ENCODE measurements at places on chromosomes 7 and 10. TPM values are rescaled to one million over a fixed set of nuclear protein-coding genes. Genes with fewer than 3 reads are reported as not detected.
A peak's percentile ranks its signal among the peaks of the same experiment; 100 is the strongest.

DNA sequence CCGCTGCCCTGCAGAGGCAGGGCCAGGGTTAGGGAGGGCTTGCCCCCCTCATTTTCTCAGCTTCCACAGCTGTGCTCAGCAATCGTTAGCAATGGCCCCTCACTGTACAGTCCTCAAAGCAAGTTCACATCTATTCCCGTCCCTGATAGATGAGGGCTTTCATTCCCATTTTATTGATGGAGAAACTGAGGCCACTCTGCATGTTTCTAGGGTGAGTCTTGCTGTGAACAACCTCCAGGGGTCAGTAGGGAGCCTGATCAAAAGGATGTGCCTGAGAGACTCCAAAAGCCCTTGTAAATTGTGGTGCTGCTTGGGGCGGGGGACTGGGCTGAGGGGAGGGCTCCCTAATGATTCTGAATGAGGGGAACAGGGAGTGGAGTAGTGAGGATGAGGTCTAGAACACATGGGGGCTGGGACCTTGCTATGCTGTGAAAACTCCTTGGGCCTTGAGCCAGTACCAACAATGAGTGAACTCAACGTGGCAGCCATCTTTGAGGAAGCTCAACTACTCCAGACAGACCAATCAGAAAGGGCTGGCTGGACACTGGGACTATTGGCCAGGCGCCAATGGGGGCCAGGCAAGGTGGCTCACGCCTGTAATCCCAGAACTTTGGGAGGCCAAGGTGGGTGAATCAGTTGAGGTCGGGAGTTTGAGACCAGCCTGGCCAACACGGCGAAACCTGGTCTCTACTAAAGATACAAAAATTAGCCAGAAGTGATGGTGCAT lies 6.7 kb upstream of the GRIFIN start:
- H3K27ac ChIP-seq, result no peak overlapping the region
- no peak for DNase-seq
- H3K27me3 ChIP-seq, result no peaks in the 10 kb centered on the region
- H3K36me3 ChIP-seq, result no peaks in the 10 kb centered on the region
- H3K4me1 ChIP-seq, result no peaks in the 10 kb centered on the region

DNA sequence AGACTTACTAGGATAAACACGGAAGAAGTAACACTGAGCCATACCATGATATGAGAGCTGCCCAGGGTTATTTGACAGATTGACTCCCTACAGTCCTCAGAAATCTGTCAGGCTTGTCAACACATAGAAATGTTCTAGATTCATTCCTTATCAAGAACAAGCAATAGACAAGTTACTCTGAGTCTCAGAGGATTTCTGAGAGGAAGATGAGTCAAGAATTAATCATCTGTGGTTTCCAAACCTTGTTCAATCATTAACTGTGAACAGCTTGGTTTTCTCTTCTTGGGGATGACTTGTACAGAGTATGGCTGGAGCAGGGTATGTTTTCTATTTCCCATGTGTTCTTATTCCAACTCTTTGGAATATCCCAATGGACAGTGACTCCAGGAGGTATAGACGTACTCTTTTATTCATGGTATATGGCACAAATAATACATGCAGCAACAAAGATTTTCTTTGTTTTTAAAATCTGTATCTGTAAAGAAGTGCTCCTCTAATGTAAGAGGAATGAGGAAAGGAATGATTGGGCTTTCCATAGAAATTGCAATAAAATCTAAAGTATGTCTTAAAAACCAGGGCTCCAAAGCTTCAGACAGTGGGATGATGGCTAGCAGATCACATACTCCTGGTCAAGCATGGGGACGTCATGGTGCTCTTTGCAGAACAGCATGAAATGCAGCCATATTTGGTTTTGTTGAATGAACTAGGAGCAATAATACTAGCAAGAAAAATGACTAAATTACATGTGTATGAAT lies 11.9 kb upstream of the SFR1 start:
- H3K27me3 ChIP-seq, result no peaks in the 10 kb centered on the region
- H3K4me1 ChIP-seq, result no peaks in the 10 kb centered on the region
- DNase-seq, result no peak
- no peaks in the 10 kb centered on the region for H3K36me3 ChIP-seq
- no peak overlapping the region for H3K4me3 ChIP-seq

The PRRT4 gene
- total RNA-seq, result 0.34 TPM

The CYP3A7 gene
- not detected for total RNA-seq

The OPALIN gene
- total RNA-seq, result not detected

DNA sequence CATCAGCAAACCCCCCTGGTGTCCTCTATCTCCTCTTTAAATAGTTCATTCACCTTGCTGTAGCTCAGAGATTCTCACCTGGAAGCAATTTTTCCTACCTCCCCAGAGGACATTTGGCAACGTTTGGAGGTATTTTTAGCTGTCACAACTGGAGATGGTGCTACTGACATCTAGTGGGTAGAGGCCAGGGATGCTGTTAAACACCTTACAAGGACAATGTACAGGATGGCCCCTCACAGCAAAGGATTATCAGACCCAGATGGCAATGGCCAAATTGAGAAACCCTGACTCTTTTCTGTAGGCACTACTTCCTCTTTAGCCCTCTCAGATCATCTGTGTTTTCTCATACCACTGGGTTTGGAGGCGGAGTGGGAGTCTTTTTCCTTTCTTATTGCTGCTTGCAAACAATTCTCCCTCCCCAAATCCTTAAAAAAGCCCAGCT lies 13.2 kb upstream of the TRA2A start:
- H3K27me3 ChIP-seq, result no peaks in the 10 kb centered on the region
- DNase-seq, result no peak
- H3K36me3 ChIP-seq, result no peaks in the 10 kb centered on the region
- H3K27ac ChIP-seq, result no peak overlapping the region
- H3K4me3 ChIP-seq, result no peak overlapping the region
- H3K4me1 ChIP-seq, result no peaks in the 10 kb centered on the region

The SPDYE16 gene
- not detected for total RNA-seq

GRCh38 chr10:99540306-99540656 lies 7.5 kb downstream of the NKX2-3 start:
- peaks cover 2% of the 10 kb centered on the region for H3K4me1 ChIP-seq
- peak overlapping the region; percentile 53 for H3K4me3 ChIP-seq
- H3K27ac ChIP-seq, result no peak overlapping the region
- no peak for DNase-seq
- peaks cover 4% of the 10 kb centered on the region for H3K36me3 ChIP-seq

DNA sequence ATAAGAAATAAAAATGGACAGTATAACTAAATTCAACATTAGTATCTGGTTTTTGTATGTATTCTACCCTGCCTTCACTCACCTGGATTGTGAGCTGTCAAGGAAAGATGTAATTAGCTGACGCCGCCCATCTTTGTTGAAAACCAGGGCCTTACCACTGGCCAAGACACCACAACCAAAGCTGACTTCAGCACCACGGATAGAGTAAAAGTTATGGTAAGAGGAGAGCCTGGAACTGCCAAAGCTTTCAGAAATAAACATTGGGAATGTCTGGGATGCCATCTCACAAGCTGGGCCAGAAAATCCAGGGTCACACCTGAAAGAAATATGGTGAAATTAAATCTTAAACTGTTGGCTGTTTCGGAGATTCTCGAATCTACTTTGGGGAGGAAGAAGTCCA lies 190.1 kb upstream of the SLC26A5 start:
- no peak overlapping the region for H3K4me3 ChIP-seq
- no peak overlapping the region for H3K27ac ChIP-seq
- no peaks in the 10 kb centered on the region for H3K36me3 ChIP-seq
- DNase-seq, result no peak
- no peaks in the 10 kb centered on the region for H3K27me3 ChIP-seq
- H3K4me1 ChIP-seq, result no peaks in the 10 kb centered on the region

DNA sequence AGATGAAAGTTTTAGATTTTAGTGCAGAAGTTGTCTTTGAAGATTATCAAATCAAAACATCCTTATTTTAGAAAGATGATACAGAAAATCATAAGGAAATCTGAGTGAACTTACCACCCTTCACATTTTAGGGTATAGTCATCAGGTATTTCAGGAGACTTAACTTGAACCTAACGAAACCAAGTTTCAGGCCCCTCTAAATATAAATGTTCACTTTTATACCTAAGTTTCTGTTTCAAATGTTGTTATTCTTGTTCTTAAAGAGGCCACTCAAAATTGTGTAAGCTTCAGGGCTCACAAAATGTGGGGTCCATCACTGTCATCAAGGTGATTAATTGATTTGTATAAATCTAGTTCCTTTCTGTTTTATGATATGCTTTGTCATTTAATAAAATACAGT lies 216.2 kb downstream of the KIAA1217 start:
- no peak overlapping the region for H3K4me3 ChIP-seq
- DNase-seq, result no peak
- no peaks in the 10 kb centered on the region for H3K36me3 ChIP-seq
- no peaks in the 10 kb centered on the region for H3K27me3 ChIP-seq
- H3K4me1 ChIP-seq, result no peaks in the 10 kb centered on the region

DNA sequence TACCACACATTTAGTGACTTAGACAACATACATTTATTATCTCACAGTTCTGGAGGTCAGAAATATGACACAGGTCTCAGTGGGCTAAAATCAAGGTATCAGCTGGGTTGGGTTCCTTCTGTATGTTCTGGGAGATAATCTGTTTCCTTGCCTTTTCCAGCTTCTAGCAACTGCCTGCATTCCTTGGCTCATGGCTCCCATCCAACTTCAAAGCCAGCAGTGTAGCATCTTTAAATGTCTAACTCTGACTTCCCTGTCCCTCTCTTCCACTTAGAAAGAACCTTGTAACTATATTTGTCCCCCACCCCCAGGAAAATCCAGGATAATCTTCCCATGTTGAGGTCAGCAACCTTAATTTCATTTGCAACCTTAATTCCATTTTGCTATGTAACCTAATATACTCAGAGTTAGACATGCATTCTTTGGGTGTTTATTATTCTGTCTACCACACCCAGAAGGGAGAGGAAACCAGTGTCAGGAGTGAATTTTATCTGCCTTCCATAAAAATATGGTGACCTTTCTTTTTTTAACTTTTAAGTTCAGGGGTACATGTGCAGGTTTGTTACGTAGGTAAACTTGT lies 57.3 kb upstream of the SMIM30 start:
- no peaks in the 10 kb centered on the region for H3K27me3 ChIP-seq
- H3K4me1 ChIP-seq, result no peaks in the 10 kb centered on the region
- no peak for DNase-seq

DNA sequence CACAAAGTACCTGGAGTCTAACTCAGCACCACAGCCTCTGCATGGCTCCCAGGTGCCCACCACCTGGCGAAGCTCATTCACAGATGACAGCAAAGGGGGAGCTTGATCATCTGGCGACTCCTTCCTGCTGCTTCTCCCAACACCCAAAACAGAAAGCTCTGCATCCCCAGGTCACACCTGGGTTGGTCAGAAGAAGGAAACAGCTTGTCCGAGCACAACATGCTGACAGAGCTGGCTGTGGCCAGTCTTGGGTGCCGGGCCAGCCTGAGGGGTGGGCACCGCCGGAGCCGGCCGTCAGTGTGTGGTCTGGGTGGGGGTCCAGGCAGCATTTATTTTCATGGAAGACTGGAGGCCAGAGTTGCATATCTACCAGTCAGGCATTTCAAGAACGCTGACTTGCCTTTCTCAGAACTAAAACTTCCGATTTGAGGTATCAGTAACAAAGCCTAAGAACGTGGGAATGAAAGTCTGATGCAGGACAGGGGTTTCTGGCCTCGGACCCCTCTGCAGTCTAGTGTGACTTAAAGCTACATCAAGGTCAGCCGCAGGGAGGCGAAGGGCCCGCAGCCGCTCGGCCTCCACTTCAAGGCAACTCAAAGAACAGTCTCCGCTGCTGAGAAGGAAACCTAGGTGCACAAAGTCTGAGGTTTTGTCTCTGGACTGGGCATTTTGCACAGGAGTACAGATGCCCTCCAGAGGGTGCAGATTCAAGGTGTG lies 109.6 kb downstream of the CYTH3 start:
- no peaks in the 10 kb centered on the region for H3K27me3 ChIP-seq
- H3K27ac ChIP-seq, result no peak overlapping the region
- H3K4me1 ChIP-seq, result 0 out of 2 replicates have a peak, but pooled peaks cover 3% of the 10 kb centered on the region
- H3K4me3 ChIP-seq, result no peak overlapping the region
- peaks cover 9% of the 10 kb centered on the region for H3K36me3 ChIP-seq
- no peak for DNase-seq

The CC2D2B gene
- 0.71 TPM for total RNA-seq

The CFAP43 gene
- 0.23 TPM for total RNA-seq

DNA sequence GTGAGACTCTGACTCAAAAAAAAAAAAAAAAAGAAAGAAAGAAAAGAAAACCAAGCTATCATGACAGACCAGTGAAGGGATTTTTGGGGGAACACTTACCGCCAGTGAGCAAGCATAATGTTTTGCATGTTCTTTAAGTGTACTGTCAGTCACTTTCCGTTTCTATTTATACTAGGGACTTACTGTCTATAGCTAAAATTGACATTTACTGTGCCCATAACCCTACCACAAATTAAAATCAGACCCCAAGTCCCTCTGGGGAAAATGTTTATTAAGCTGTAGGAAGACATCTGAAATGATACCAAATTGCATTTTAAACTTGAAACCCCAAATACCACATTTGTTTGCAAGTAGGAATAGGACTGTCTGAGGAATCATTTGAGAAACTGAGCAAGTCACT lies 252.8 kb downstream of the TRIL start:
- DNase-seq, result no peak
- H3K4me3 ChIP-seq, result no peak overlapping the region
- no peaks in the 10 kb centered on the region for H3K27me3 ChIP-seq
- no peaks in the 10 kb centered on the region for H3K4me1 ChIP-seq
- H3K36me3 ChIP-seq, result no peaks in the 10 kb centered on the region
- H3K27ac ChIP-seq, result no peak overlapping the region

DNA sequence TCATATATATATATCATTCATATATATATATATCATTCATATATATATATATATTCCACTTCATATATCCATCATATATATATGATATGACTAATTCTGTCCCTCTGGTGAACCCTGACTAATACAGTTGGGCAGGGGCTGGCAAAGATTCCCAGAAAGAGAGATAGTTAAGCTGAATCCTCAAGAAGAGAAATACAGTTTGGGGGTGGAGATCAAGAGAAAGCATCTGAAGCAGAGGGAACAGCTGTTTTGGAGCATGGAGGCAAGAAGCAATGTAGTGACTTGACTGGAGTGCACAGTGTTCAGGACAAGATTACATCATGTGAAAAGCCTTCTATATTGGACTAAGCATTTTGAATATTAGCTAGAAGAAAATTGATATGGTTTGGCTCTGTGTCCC lies 540.7 kb downstream of the MAGI2 start:
- H3K27ac ChIP-seq, result no peak overlapping the region
- H3K4me1 ChIP-seq, result no peaks in the 10 kb centered on the region
- no peak overlapping the region for H3K4me3 ChIP-seq
- no peak for DNase-seq

Measured in H1 (cell line).